ENCODE measurements at places on chromosomes 1 and 21.

- no peak for DNase-seq
Observed at GRCh38 chr1:220386494-220387195, 114.4 kb upstream of the RAB3GAP2 start.

- DNase-seq, result peak; percentile 46
Observed at GRCh38 chr1:17274186-17275170, 25.6 kb downstream of the PADI3 start.

DNA sequence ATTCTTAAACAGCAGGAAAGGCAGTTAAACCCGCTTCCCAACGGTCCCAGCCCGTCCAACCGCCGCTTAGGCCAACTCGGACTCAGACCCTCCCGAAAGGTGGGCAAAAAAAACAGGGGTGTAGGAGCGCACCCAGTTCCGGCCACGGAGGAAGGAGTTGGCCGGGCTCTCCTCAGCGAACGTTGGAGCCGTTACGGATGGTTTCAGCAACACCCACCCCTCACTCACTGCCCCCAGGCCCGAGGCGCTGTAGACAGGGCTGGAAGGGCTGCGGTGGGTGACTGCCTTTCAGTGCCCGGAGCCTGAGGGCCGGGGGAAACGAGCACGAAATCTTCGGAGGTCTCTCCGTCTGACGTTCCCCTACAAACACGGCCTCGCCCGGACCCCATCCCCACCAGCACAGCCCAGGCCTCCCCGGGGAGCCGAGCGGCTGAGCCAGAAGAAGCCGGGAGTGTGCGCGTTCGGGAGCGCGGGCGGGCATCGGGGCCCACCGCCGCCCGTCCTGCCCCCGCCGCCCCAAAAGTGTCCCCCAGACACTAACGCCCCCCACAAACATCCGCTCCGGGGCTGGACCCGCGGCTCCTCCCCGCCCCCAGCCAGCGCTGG is 1.3 kb downstream of the KDM5B start:
- DNase-seq, result peak; percentile 63

- DNase-seq, result no peak
Observed at GRCh38 chr21:34910396-34910795, 138.7 kb downstream of the RUNX1 start.

DNA sequence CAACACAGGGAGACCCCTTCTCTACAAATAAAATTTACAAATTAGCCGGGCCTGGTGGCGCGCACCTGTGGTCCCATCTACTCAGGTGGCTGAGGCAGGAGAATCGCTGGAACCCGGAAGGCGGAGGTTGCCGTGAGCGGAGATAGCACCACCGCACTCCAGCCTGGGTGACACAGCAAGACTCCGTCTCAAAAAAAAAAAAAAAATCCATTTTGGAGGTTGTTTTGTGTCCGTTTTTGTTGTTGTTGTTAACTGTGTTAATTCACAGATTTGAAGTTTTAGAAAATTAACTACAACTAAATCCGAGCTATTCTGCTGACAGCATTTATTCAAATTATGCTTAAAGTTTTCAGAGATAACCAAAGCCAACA is 618 bp downstream of the CLCC1 start:
- DNase-seq, result no peak

GRCh38 chr1:17667641-17668040 is 87.5 kb upstream of the ACTL8 start:
- no peak for DNase-seq

DNA sequence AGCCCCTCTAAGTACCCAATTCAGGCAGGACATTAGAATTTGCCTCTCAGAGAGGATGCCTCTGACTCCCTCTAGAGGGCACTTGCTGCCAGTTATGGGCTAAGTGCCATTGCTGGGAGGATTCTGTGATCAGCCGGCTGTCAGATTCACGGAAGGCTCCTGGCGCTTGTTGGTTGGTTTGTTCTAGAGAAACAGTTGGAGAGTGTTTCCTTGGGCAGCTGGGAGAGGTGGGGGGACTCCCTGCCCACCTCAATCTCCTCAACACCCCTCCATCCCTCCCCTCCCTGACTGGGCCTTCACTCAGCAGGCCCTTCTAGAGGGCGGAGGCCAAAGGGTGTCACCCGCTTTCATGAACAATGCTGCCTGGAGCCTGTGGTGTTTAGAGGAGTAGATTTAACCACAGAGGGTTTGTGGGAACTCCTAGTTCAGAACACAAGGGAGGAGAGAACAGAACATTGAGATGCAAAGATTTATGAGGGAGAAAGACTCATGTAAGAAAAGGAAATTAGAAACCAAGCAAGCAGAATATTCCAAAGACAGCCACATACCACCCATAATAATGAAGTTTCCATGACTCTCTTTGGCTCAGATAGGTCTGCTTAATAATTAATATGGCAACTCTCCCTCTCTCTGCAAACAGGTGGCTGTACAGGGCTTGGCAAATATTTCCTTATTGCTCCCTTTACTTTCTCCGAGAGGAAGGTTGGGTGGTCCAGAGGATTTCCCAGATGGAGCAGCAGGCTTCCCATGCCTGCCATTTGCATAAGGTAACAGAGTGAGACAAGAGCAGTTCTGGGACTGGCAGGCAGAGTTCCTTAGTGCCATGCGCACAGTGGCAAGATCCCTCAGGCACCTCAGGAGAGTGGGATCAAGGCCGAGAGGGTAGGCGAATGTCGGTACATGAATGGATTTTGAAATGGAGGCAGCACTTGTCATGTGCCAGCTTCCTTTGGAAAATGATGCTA is 30.0 kb upstream of the ACP6 start:
- DNase-seq, result peak; percentile 27
